ENCODE measurements at places on chromosomes 7 and 10.

DNA sequence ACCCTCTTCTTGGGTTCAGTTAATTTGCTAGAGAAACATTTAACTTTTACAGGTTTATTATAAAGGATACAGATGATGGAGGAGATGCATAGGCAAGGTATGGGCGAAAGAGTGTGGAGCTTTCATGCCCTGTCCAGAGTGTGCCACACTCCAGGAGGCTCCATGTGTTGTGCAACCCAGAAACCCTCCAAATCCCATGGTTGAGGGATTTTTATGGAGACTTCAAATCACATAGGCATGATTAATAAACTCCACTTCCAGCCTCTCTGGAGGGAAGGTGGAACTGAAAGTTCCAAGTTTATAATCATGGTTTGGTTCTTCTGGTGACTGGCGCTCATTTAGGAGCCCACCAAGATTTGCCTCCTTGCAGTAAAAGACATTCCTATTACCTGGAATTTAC lies 159.9 kb downstream of the PHTF2 start:
- no peak for DNase-seq

- peak; percentile 59 for DNase-seq
Observed at GRCh38 chr7:18667466-18667865, 171.9 kb downstream of the HDAC9 start.

DNA sequence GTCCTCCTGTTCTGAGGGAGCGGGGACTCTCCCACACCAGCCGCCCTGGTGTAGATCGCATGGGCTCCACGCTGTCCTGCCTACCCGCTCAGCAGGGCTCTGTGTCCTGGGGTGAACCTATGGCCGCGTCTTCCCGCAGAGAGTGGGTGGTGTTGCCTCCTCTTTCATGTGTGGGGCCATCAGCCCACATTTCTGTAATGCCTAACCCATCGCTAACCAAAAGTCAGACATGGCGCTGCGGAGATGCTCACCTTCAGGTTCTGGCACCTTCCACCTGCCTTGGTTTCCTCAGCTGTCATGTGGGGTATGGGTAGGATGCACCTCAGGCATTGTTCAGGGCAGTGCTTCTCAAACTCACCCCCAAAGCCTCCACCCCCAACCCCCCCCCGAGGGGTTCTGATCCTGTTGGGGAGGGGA lies 50.5 kb upstream of the CAMK2B start:
- DNase-seq: no peak

GRCh38 chr10:71259815-71260501 lies 47.6 kb downstream of the UNC5B start:
- no peak for DNase-seq

Measured in fibroblast of skin of left quadriceps (primary cell).